H4 (cell line): ENCODE measurements at places on chromosomes 2 and 18.

- DNase-seq, result no peak
Measured at GRCh38 chr18:32201948-32202672, 12.3 kb downstream of the MEP1B start.

GRCh38 chr2:240246173-240246820, 105.8 kb upstream of the OTOS start:
- DNase-seq, result no peak

- peak; percentile 22 for DNase-seq
Measured at GRCh38 chr2:70553334-70553583, 367 bp downstream of the TGFA start.

DNA sequence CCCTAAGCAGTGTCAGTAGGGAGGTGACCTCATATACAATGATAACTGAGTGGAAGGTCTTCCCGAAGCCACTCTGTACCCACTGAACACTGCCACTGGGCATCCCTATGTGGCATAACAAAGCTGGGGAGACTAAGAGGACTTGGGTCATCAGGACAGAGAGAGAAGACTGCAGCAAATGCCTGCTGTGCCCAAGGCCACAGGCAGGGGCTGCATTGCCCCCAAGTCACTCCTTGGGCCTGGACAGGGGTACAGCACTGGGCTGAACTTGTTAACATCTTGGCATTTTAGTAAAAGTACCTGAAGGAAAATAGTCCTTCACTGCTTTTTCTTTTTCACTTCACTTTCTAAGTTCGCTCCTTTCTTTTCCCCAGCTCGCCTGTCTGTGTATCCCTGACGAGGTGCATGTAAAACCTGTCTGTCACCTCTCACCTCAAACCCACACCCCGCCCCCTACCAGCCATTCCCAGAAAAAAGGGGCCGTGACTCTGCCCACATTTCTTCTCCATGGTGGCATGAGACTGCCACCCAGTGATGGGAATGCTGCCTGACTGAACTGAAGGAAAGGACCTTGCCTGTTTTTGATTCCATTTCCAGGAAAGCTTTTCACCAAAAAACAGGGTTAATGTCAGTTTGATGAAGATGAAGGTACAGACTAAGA, 62.9 kb downstream of the MTHFD2 start:
- DNase-seq, result peak; percentile 48

- peak; percentile 49 for DNase-seq
Measured at GRCh38 chr2:18117592-18117991, 239.1 kb downstream of the KCNS3 start.

GRCh38 chr2:160513120-160513519, 19.5 kb upstream of the RBMS1 start:
- DNase-seq, result no peak

DNA sequence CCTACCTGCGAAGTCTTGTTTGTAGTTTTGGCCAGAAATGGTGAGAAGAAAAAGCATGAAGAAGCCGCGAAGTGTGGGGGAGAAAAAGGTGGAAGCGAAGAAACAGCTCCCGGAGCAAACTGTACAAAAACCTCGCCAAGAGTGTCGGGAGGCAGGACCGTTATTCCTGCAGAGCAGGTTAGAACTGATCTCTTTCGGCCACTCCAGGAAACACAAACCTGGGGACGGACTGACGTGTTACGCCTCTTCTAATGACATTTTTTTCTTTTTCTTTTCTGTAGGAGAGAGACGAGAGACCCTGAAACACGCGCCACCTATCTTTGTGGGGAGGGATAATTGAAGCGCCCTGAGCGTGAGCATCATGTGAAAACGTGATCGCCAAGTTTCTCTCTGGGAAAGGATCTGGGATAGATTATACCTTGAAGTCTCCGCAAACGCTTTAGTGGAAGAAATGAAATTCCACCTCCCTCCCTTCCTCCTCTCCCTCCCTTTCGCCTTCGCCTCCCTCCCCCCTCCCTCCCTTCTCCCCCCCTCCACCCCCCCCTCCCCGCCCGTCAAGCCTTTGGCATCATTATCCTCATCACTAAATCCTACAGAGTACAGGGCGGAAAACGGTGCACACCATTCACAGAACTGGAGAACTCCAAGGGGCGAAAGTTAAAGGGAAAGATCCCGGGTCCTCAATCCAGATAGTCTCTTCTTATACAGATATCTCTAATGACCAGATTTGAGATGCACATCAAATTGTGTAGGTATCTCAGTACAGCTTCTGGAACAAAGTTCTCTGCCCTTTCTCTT, at the start of gene ZEB2:
Gene ZEB2 (minus strand): TSS at position 186 of the 798 bp plus-strand sequence. CDS start 2,769 bp downstream, outside the sequence.
- peak; percentile 90 for DNase-seq

GRCh38 chr2:217832987-217833386, 169.8 kb downstream of the TNS1 start:
- DNase-seq, result no peak

GRCh38 chr2:126656431-126657147, 631 bp downstream of the GYPC start:
- DNase-seq, result no peak

DNA sequence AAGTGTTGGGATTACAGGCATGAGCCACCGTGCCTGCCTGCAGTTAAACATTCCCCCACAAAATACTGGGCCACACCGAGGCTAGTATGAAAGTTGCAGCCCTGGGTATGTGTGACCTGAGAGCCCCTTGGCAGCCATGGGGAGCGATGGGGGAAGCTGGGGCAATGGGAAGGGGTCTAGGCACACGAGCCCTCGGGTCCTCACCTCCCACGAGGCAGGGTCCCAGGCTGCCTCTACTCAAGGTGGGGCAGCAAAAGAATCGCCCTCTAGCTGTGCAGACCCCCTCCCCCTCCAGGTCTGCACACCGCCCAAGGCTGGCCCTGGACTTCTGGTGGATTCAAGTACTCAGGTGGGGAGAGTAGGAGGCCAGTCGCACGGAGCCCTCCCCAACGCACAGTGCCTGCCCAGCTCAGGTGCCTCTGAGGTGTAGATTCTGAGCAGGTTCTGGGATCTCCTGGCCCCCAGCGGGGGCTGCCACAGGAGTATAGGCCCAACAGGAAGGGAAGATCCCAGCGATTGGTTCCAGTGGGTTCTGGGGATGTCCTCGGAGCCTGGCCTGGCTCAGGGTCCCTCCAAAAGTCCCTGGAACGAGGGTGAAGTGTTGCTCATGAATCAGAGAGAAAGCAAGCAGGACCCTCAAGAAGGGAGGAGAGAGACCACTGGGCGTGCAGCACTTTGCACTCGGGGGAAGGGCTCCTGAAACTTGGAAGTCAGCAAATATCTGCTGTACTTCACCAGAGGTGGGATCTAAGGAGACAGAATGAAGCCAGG, 2.6 kb downstream of the GPR35 start:
- DNase-seq, result no peak

DNA sequence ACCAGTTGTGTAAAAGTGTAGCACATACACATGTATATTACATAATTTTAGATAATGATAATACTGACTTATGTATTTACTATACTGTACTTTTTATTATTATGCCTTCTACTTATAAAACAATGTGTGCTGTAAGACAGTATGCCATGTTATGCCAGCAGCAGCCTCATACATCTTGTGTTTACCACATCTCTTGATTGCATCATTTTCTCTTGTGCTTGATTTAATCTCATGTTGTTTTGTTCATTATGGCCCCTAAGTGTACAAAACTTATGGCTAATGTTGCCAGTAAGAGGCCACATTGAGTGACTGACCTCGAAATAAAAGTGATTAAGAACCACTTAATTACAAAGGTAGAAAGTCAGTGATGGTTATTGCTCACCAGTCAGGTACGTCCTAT, 128.0 kb upstream of the SP5 start:
- DNase-seq, result peak; percentile 18

DNA sequence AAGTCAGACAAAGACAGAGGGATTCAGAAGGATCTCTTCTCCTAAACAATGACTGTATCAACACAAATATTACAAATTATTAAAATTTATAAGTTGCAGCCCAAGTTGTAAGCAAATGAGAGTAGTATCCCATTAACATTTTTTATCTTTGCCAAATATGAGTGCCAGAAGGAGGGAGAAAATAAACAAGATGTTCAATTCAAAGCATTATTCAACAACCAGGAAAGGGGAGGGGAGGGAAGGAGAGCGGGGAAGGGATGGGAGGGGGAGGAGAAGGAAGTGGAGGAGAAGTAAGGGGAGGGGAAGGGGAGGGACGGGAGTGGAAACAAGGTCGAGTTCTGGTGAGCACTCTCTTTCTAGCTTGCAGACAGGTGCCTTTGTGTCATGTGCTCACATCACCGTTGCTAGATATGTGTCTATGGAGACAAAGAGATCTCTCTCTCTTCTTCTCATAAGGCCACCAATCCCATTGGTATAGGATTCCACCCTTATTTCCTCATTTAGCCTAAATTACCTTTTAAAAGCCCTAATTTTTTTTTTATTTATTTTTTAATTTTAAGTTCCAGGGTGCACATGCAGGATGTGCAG, 679.6 kb upstream of the CHAC2 start:
- no peak for DNase-seq
